Stimulated activated CD4-positive, alpha-beta T cell treated with anti-CD3 and anti-CD28 coated beads, Interleukin-12 subunit alpha, Interleukin-12 subunit beta, amount 100 ng/mL, for 24 hours (primary cell): ENCODE measurements at places on chromosomes 12 and 14.

DNA sequence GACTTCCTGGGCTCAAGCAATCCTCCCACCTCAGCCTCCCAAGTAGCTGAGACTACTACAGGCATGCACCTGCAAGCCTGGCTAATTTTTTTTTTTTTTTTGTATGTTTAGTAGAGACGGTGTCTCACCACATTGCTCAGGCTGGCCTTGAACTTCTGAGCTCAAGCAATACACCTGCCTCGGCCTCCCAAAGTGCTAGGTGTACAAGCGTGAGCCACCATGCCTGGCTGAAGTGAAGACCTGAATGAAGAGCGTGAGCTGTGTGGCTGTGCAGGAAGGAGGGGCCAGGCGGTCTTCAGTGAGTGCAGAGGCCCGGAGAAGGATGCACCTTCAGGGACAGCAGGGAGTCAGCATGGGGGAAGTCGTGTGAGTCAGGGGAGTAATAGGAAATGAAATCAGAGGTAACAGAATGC, 14.9 kb upstream of the NFKBIA start:
- DNase-seq = no peak

DNA sequence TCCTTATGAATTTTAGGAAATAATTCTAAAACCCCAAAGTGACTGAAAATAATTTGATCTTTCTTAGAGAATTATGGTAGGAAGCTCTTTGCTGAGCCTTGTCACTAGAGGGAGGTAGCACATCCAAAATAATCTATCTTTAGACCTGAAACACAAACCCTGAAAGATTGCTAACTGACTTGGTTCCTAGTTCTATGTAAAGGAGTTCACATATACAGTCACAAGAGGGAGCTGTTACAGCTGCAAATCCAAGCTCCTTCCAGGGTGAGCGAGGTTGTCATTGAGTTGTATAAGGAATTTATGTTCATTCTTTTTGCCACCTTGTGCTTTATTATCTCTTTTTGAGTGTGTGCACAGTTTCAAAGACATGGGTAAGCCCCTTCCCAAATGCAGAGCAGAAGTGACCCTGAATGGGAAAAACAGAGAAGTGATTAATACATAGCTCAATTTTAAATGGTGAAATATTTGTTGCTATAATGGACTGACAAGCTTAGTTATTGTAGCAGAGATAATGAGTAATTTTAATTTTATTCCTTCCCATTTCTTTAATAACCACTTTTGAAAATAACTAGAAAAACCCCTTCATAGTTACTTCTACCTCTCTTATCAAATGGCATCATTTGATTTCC, 387.9 kb downstream of the DAD1 start:
- no peak for DNase-seq

- DNase-seq = no peak
Observed at GRCh38 chr14:101286271-101287018, 274.9 kb upstream of the DIO3 start.

GRCh38 chr12:40310211-40310610, 85.4 kb downstream of the LRRK2 start:
- DNase-seq = no peak
